Adrenal gland (tissue), 19 donors: ENCODE measurements at places on chromosomes 11 and 22. TPM values are rescaled to one million over a fixed set of nuclear protein-coding genes. Genes with fewer than 3 reads are reported as not detected.

DNA sequence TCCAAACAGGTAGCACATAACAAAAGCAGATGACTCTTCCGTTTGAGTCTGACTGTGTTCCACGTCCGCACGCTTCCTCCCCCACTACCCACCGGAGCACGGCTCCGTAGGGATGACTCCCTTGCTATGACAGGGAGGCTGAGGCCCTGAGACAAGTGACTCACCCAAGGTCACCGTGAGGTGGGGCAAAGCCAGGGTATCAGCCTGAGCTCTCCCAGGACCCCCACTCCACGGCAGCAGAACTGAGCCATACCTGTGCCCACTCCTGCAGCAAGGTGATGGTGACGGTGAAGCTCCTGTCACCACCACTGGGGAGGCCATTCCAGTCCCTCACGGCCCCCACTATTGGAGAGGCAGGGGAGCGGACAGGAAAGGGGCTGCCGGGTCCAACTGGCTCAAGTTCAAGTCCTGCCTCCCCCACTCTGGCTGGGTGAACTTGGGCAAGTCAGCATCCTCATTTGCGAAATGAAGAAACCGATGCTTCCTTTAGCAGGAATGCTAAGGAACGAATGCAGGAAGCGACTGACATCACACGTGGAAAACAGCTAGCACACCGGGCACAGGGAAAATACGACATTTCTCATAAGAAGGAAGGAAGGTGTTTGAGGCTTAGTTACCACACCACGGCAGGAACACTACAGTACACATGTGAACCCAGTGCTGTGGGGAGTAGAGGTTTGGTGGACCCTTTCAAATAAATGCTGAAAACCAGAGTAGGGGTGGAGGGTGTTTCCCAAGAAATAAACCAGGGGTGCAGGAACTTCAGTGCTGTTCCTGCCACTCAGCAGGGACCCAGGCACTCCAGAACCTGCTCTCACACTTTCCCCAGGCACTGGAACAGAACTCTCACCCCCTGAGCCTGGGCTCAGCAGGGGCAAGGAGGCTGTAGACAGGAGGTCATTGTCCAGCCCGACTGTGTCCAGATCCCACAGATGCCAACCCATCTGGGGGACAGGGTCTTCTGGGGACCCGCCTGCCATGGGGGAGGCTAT, 32.4 kb upstream of the CBX7 start:
- DNase-seq, result peak; percentile 47

The DBX1 gene
- total RNA-seq, result not detected

GRCh38 chr11:94648789-94649188, 81.6 kb downstream of the PIWIL4 start:
- no peak for DNase-seq

- peak; percentile 32 for DNase-seq
These were observed 747 bp downstream of the NXF1 start for GRCh38 chr11:62804310-62805075.

The POTEH gene
- total RNA-seq, result not detected

The GPR83 gene
- 0.99 TPM for total RNA-seq

DNA sequence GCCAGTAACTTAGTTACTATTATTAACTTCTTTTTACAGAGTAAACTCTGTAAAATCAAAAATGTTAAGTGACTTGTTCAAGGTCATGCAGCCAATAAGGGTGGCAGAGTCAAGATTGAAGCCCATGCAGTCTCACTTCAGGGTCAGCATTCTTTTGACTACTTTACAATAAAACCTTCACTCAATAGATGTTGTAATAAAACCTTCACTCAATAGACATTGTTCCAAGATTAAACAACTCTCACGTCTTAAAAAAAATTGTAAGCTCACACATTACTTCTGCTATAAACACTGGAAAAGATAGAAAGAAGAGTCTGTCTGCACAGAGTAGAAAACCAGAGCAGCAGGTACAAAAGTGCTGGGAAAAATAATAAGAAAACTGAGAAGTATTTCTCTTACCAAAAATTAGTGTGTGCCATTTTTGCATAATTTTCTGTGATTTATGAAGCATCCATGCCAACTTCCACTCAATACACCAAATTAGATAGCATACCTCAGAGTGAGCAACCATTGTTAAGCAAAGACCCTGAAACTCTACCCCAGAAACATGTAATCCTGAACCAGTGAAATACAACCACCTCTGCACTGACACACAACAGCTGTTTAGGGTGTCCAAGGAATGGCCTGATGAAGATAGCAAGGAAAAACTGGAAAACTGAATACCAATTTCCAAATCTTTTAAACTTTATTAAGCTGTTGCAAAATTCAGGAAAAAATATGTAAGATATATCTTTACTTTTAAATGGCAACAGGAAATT, 4.9 kb upstream of the SOX6 start:
- DNase-seq, result no peak

GRCh38 chr11:65487467-65488272, 11.2 kb upstream of the MALAT1 start:
- peak; percentile 100 for DNase-seq

DNA sequence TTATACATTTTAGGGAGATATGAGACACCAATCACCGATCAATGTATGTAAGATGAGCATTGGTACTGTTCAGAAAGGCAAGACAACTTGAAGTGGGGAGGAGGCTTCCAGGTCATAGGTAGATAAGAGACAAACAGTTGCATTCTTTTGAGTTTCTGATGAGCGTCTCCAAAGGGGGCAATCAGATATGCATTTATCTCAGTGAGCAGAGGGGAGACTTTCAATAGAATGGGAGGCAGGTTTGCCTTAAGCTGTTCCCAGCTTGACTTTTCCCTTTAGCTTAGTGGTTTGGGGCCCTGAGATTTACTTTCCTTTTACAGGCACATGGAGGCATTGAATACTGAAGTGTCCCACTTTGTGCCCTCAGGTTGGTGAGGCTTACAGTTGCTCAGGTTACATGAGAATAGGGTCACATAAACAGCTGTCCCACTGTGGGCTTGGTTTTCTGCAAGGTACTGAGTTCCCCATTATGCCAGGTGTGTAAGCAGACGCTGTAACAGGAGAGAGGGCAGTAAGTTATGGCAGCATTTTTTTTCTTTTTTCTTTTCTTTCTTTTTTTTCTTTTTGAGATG, 129.8 kb upstream of the SERPIND1 start:
- DNase-seq, result no peak

DNA sequence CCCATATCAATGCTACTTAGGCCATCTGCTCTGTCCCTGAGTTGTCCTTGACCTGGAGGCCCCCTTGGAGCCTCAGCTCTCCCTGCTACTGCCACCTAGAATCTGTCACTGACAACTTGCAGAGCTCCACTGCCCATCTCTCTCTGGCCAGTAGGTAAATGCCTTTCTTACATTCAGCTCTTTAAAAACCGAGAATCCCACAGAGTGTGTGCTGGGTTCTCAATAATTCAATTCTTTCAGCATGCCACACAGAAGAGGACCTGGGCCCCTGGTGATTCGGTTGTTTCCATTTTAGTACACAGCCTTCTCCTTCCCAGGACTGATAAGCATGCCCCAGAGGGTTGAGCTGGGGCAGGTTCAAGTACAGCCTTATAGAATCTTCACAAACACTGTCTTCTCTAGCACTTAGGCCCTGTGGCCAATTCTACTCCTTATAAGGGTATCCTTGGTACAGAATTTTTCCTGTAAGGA, 22.0 kb upstream of the IPO7 start:
- DNase-seq, result no peak

The TMA7B gene
- total RNA-seq, result not detected

The SLC22A6 gene
- total RNA-seq, result not detected

DNA sequence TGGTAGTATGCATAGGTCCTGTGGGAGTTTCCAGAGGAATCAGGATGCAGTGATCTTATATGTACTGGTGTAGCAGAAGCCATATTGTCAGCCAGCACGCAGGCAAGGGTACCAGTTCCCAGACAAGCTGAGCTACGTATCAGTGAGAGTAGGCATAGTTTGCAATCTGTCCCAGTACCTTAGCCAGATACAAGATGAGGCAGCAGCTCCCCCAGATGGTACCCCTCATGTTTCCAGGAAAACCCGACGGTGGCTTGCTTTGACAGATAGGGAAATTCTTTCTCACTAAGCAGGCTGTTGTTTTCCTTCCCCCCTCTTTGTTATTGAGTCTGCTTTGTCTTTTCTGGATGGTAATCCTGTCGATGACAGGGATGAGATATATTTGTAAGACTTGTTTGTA, 109.7 kb upstream of the RRM1 start:
- no peak for DNase-seq

The FAT3 gene
- total RNA-seq, result 6.0 TPM

DNA sequence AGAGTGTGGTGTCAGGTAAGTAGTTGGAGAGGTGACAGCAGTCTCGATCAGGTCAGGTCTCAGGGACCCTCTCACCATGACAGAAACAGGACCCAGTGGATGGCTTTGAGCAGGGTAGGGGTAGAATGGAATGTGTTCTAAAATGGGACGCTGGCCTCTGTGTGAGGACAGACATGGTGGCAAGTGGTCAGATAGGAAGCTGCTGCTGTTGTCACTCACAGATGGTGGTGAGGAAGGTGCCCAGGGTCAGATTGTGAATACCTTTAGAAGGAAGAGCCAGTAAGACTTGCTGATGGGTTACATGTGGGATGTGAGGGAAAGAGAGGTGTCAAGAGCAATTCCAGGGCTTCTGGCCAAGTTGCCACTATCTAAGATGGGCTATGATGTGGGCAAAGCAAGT, 596.3 kb downstream of the NTM start:
- DNase-seq, result no peak

DNA sequence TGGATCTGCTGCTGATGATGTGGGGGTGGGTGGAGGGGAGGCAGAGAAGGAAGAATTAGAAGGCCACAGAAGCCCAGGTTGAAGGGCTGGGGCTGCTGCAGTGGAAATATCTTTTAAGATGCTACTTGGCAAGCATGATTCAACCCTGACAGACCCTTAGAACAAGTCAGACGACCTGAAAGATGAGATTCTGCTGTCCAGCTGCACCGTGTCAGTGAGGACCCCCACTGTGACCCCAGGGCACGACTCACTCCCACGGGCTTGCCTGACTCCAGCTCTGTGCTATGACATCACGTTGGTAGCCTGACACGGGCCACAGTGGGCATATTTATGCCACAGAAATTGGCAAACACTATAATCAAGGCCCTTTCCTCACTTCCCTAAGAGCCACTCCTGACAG, 36.0 kb downstream of the LRFN4 start:
- no peak for DNase-seq

- no peak for DNase-seq
These were observed 93.1 kb upstream of the FGF3 start for GRCh38 chr11:69912161-69912910.

The PPP2R1B gene
- 58.1 TPM for total RNA-seq

DNA sequence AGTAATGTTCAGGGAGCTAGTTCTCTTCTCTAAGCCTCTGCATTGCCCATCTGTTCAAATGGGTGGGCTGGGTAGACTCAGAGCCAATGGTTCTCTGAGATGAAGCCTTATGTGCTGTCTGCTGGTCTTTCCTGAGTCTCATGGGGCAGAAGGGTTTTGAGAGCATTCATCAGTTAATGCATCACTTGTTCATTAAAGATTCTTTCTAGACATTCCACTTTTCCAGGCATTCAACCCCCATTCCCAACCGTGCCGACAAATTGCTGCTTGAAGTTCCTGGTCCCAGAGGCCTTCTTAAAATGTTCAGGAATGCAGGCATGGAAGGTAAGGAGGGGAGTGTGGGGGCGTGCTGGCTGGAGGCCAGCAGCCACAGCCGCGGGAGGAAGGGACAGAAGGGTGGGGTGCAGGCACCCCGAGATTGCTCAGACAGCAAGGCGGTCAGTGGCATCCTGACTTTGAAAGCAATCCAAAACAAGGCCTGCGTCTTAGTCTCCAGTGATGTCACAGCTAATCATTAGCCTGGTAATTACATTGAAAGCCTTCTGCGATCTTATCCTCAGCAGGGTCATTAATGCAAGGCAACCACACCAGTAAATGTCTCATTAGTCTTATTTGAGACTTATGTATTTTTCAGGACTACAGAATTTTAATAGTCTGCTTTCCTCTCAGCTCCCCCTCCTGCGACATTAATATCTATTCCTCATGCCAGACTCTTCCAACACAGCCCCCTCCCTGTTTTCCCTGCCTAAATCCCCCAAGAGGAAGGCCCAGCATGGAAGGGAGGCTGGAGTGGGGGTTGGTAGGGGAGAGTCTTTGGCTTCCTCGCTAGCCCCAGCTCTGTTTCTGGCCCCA, 328.8 kb downstream of the MIAT start:
- no peak for DNase-seq

The CREB3L1 gene
- 29.0 TPM for total RNA-seq

DNA sequence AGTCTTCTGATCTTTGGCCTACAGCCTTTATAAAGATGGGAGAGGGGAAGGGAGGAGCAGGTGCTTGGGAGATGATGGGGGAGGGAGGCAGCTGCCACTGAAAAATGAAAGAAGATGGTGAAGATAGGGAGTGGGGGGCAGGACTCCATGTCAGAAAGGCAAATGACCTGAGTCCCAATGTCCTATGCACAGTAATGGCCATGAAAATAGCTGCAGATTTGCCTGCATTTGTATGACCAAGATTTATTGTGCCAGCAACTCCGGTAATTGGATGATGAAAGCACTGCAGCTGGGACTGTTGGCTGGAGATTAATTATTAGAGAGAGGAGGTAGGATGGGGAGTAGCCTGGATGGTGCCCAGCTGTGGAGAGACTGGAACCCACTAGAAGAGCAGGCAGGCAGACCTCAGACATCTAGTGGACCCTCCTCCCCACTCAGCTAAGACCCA, 36.1 kb downstream of the NEU3 start:
- DNase-seq, result peak; percentile 84

DNA sequence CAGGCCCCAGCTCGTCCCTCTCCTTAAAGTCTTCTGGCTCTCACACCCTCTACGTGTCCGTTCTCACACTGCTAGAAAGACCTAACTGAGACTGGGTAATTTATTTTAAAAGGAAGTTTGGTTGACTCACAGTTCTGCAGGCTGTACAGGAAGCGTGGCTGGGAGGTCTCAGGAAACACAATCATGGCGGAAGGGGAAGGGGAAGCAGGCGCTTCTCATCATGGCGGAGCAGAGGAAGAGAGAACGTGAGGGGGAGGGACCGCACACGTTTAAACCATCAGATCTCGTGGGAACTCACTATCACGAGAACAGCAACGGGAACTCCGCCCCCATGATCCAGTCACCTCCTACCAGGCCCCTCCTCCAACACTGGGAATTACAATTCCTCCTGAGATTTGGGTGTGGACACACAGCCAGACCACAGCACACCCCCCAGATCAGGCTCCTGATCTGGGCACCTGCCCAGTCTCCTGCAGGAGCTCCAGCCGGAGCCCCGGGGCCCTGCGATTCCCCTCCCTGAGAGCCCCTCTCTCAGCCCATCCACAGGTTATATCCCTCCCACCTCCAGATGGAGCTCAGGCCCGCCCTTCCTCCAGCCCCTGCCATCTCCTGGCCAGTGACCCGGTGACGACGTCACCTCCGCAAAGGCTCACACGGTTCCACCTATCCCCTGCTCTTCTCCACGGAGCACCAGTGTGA, 170.2 kb downstream of the BRD1 start:
- DNase-seq, result peak; percentile 54
